Hepatic stellate cell (primary cell): ENCODE measurements at places on chromosomes 11 and 22.

DNA sequence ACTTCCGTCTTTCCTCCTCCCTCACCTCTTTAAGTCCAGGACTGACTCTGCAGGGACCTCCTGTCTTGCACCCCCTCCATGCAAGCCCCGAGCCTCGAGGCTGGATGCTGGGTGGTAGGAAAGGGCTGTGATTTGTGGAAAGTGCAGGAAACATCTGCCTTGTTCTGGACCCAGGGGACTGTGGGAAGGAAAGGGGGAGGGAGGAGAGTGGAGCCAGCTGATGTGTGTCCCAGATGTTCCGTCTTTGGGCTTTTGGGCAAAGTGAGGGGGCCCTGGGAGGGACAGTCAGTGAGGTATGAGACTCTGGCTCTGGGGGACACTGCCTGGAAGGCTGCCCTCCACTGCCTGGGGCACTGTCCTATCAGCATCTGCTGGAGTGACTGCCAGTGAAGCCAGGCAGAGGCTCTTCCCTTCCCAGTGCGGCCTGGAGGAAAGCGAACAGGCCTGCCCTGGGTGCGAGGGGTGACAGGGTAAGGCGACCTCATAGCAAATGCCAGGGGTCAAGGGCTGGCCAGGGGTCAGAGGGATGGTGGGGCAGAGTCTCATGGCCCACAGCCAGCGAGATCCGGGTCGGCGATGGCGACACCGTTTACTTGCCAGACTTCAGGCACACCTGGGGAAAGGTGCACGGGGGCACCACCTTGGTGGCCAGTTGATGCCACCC, 1.7 kb downstream of the MRGPRD start:
- DNase-seq, result no peak

GRCh38 chr11:38460896-38461295, 1862.9 kb upstream of the RAG2 start:
- DNase-seq, result peak; percentile 20

- DNase-seq, result no peak
These were observed at the start of gene DEUP1 for GRCh38 chr11:93330446-93330984. DEUP1 (plus strand) TSS chr11:93330742; CDS start chr11:93332260, 1,518 bp downstream.

DNA sequence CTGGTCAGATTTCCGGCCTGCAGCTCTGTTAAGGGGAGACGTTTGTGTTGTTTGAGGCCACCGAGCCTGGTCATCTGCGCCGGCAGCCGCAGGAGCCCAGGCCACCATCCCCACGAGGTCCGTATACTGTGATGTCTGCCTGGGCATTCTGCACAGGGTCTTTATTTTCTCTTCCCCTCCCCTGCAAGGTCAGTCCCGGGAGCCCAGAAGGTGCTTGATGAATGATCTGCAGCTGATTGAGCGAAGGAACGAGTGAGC, 45.4 kb downstream of the CTTN start:
- DNase-seq, result no peak

GRCh38 chr22:50249341-50250248, 1.5 kb downstream of the HDAC10 start:
- no peak for DNase-seq

DNA sequence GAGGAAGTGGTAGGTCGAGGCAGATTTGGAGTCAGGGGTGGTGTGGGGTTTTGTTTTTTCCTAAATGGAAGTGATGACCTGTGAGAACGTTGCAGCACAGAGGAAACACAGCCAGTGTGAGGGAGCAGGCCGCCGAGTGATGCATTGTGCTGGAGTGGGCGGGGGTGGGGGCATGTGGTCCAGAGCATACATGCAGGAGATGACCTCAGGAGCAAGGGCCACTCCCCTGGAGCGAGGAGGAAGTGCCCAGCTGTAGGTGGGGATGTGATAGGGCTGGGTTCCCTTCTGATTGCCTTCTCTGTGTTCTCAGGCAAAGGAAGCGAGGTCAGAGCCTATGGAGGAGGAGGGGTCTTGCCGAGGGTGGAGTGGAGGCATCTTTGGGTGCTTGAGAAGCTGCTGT, 81.4 kb downstream of the PPP6R3 start:
- no peak for DNase-seq

DNA sequence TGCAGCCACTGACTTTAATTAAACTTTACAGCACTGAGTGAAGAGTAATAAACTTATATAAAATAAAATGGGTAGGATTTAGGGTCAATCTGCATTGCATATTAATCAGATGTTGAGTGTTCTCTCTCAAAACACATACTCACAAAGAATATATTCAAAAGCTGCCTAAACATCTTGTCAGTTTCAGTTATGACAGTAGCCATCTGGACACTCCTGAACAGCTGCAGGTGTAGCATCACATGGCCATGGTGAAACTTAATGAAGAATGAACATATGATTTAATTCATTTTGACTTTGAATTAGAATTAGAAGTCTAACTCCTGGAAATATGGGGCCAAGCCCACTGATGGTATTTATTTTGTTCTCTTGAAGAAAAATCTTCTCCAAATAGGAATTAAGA, 684.3 kb upstream of the RAG2 start:
- DNase-seq, result no peak

- DNase-seq, result no peak
These were observed 27.2 kb downstream of the CERK start for GRCh38 chr22:46710806-46711205.

DNA sequence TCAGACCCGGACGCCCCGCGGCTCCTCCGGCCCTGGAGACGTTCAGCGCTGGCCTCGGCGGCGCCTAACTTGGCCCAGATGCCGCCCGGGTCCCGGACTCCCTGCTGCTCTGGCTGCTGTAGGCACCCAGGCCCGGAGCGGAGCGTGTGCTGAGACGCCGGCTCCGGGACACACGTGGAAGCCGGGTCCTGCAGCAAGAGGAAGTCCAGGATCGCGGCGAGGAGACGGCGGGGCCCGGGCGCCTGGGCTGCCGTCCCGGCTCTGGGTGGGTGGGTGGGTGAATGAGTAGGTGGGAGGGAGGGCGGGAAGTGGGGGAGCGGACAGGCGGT, 223 bp downstream of the WT1 start:
- peak; percentile 73 for DNase-seq

- no peak for DNase-seq
These were observed 156.2 kb downstream of the TMEM135 start for GRCh38 chr11:87193756-87194470.

DNA sequence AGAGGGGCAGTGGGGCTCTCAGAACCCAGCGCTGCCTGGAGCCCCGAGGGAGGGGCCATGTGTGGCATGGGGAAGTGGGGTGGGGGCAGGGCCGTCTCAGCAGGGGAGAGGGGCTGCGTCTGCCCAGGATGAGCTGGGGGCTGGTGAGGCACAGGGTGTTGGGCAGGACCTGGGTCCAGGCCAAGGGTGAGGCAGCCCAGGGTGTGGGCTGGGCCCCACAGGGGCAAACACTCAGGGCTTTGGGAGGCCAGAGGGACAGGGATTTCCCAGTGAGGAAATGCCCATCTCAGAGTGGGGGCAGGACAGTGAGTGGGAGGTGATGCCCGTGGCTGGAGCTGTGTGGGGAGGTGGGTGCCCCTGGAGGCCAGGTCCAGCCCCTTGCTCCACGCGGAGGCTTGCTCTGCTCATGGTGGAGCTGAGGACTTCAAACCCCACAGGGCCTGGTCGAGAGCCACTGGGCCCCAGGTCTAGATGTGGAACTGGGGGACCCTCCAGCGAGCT, 5.4 kb downstream of the PLXNB2 start:
- DNase-seq, result no peak

- DNase-seq, result no peak
These were observed 228.8 kb downstream of the BUD13 start for GRCh38 chr11:116543911-116544475.

GRCh38 chr11:79857377-79858214, 416.8 kb upstream of the TENM4 start:
- DNase-seq, result no peak

DNA sequence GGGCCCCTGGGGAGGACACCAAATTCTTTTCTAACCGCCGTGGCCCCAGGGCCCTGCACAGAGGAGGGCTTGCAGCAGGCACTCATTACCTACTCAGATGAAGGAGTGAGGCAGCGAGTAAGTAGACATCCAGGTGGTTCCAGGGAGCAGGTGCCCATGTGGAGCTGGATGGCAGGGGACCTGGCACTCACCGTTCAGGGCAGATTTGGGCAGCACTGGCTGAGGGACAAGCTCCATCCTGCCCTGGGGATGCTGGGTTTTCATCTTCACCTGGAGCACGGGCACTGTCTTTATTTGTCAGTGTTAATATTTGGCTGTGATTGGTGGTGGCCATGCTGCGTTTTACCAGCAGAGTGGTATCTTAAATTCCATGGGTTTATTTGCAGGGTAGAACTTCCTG, 1182.7 kb downstream of the BRD1 start:
- DNase-seq, result no peak

GRCh38 chr11:61949169-61950034, 749 bp upstream of the BEST1 start:
- DNase-seq, result peak; percentile 97

GRCh38 chr11:132114185-132114584, 743.8 kb downstream of the NTM start:
- no peak for DNase-seq

DNA sequence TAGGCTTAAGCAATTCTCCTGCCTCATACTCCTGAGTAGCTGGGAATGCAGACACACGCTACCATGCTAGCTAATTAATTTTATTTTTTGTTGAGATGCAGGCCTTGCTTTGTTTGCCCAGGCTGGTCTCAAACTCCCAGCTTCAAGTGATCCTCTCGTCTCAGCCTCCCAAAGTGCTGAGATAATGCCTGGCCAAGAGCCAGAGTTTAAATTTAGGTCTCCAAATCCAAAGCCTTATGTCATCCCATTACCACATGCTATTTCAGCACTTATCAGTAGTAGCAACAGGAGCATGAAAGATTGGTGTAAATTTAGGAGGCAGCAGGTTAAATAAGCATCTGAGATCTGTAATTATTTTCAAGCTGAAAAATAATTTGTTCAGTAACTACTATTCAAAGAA, 326.1 kb upstream of the ANO5 start:
- DNase-seq, result no peak

GRCh38 chr22:38845004-38845740, 1.3 kb upstream of the NPTXR start:
- no peak for DNase-seq

DNA sequence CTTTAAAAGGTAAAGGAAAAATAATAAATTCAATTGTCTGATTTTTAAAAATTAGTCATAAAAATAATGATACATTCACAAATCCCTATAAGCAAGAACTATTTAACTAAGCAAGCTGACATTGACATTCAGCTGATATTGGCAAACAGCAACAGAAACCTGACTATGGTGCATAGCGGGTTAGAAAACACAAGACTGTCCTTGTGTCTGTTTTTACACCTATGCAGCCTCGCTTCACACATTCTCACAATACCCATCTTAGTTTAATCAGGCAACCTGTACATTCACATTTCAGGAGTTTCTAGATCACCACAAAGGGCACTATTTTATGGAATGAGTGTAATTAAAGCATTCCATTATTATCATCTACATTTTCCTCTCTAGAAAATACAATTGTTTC, 737.1 kb downstream of the KCNA4 start:
- DNase-seq, result no peak

DNA sequence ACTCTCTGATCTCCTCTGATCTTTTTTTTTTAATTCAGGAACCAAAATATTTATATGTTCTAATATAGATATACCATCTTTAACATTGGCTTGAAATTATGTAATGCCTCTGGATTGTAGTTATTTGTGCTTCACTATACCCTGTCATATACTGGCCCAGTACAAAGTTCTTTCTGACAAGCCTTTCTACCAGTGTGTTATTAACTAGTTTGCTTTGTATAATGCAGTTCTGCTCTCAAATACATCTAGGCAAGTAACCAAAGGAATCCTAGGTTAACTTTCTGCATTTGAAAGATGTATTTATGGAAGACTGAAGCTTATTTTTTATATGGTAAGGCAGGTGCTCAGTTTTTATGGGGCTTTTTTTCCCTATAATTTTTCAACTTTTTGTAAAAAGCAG, 36.1 kb downstream of the ARHGEF12 start:
- no peak for DNase-seq

GRCh38 chr11:89416961-89417360, 74.2 kb downstream of the NOX4 start:
- DNase-seq, result no peak

GRCh38 chr22:19012308-19012986, 76.4 kb upstream of the PRODH start:
- DNase-seq, result no peak

- no peak for DNase-seq
These were observed 14.6 kb downstream of the ACAT1 start for GRCh38 chr11:108135845-108136544.

DNA sequence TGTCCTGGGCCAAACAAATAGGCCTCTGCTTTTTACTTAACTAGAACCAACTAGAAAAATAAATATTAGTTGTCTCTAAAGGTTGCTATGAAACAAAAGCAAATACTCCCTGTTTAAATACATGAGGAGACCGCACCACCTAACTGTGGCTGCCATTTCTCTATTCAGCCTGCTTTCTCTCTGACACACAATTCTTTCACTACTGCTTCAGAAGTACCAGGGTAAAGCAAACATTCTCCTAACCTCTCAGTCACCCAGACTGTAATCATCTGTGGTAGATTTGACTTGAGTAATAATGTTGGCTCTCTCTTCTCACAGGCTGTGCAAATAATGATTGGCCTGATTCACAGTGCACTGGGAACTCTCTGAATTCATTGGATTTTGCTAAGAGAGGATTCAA, 41.0 kb upstream of the MS4A8 start:
- no peak for DNase-seq

DNA sequence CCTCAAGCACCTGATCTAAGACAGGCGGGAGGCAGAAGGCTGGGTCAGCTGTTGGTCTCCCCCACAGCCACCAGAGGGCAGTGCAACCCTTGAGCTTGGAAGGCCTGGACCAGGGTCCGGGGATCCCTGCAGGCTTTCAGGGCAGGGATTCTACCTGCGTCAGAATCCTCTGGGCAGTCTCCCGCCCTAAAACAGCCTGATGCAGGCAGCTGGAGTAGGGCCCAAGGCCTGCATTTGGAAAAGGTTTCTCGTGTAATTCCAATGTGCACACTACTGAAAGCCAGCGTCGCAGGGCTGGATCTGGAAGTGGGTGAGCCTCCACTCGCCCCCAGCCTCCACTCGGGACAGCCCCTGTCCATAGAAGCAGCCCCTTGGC, 31.8 kb downstream of the BID start:
- DNase-seq, result peak; percentile 87

DNA sequence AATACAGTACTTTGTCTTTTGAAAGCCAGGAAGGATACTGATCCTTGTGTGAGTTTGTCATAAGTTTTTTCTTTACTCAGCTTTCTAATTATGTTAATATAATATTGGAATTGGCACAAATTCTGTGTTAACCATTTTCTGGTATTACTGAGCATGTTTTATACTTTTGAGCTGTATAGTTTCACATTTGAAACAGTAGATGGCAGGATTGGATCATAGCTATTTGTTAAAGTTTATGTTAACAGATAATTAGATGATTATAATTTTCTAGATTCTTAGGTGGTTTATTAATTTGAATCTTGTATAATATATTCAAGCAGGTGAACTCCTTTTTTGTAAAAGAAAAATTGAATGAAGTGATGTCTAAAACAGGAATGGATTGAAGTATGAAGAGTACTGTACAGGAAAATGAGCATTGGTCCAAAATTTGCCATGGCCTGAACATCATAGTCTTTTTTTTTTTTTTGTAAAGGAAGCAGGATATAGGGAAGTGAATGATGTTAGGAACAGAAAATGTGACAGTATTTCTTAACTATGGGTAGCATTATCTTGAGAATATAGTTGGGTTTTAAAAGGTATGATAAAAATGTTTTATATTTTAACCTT, 102.0 kb downstream of the CYP2R1 start:
- no peak for DNase-seq

GRCh38 chr11:79437981-79438630, 2.7 kb downstream of the TENM4 start:
- peak; percentile 53 for DNase-seq

- no peak for DNase-seq
These were observed 7.5 kb downstream of the NARS2 start for GRCh38 chr11:78567209-78567608.
